Foreskin melanocyte (primary cell): ENCODE measurements at places on chromosomes 16 and 17.

- DNase-seq = no peak
Measured at GRCh38 chr16:80775450-80775849, 28.9 kb downstream of the CDYL2 start.

DNA sequence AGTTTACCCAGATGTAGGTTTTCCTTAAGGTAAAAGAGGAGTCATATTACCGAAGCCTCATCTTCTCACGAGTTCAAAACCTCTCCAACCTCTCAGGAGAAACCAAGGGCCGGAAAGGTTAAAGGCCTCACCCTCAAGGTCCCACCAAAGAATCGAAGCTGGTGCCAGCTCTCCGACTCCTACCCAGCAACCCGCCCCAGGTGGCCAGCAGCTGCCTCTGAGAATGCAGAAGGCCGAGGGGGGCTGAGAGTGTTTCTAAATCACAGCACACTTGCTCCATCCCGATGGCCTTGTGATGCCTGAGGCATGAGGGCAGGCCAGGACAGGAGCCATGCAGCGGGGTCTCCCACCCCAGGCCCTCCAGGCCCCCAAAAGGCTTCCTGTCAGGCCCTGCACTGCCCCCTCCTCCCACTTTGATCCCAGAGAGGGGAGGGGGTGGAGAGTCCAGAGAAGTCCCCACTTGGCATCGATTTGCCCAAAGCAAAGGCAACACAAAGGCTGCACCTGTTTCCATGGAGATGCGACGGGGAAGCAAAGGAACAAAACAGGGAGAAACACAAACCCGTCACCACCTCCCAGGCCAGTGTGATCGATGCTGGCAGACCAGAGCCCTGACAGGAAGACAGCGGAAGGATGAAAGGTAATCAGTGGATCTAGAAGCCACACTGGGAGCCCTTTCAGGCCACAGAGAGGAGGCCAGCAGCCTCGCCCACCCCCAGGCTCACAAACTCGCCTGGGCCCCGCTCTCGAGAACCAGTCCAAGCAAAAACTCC is 39.0 kb downstream of the CUEDC1 start:
- no peak for DNase-seq

GRCh38 chr16:51757505-51757904 is 606.4 kb upstream of the SALL1 start:
- DNase-seq = no peak

GRCh38 chr16:85412911-85413520 is 200.1 kb upstream of the GSE1 start:
- no peak for DNase-seq

- peak; percentile 24 for DNase-seq
Measured at GRCh38 chr17:42484304-42484703, 25.6 kb downstream of the ATP6V0A1 start.

- no peak for DNase-seq
Measured at GRCh38 chr17:8341456-8341855, 1.8 kb downstream of the ODF4 start.

DNA sequence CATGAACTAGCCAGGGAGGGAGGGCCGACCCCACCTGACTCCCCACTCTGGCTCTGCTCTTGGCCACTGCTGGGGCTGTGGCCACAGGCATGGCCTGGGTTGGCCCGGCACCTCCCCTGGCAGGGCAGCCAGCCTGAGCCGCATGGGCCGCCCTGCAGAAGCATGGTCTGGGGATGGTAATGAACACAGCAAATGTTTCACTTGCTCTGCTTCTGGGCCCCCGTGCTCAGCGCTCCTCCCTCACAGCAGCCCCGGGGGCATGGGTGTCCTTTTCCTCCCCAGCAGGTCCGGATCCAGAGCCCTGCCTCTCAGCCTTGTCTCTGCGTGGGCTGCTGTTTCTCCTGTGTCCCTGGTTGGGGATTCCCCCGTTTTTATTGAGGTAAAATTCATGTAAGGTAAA is 30.9 kb upstream of the KCNJ12 start:
- DNase-seq = peak; percentile 24

GRCh38 chr17:14078027-14078426 is 8.7 kb downstream of the COX10 start:
- DNase-seq = no peak

DNA sequence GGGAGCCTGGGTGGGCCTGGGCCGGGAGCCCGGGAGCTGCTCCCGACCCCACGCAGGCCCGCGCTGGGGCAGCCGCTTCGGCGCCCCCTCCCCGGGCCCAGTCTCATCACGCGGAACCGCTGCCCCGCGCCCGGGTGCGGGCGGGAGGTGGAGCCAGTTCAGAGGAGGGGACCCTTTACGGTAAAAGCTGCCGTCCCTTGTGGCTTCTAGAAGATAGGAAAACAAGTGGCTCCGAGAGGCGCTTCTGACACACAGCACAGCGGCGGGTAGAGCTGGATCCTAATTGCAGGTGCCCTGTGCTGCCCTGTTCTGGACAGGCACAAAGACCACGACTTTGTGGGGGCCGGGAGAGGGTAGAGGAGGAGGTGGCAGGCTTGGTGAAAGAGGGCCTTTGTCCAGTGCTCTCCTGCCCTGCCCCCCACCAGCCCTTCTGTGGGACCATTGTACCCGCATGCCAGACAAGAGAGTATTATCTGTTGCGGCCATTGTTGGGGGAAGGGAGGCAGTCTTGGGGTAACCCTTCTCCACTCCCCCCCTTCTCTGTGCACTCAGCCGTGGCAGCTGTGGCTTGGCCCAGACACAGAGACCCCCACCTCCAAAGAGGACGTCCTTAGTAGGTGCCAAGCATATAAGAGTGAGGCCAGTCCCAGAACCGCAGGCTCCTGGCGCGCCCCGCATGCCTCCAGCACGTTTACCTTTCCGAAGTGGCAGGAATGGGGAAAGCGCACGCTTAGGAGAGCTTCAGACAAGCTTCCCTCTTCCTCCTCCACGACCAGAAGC is 736 bp downstream of the CNP start:
- peak; percentile 73 for DNase-seq

GRCh38 chr16:56625943-56626654 is 518 bp downstream of the MT1E start:
- no peak for DNase-seq

GRCh38 chr16:526181-527014 is 1.1 kb upstream of the CAPN15 start:
- DNase-seq = peak; percentile 39

DNA sequence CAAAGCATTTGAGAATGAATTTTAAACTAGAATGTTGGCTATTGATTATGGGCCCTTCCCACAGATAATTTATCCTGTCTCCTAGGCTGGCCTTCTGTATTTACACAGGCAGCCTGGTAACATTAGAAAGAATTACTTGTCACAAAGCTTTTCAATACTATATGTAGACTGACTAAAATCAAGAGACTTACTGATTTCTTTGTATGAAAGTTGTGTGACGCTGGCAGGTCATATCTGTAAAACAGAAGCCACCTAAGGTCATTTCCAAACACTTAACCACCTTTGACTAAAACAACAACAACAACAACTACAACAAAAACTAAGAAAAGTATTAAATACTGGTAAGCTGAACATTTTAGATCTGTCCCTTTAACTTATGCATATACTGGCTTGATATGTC is 329.0 kb upstream of the TBX2 start:
- DNase-seq = no peak

DNA sequence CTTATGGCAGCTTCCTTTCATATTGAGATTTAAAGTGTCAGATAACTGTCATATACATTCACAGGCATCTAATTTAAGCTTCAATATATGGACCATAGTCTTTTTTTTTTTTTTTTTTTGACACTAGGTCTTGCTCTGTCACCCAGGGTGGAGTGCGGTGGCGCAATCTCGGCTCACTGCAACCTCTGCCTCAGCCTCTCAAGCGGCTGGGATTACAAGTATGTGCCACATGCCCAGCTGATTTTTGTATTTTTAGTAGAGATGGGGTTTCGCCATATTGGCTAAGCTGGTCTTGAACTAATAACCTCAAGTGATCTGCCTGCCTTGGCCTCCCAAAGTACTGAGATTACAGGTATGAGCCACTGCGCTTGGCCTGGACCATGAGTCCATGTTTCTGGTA is 13.6 kb downstream of the CEP95 start:
- no peak for DNase-seq

DNA sequence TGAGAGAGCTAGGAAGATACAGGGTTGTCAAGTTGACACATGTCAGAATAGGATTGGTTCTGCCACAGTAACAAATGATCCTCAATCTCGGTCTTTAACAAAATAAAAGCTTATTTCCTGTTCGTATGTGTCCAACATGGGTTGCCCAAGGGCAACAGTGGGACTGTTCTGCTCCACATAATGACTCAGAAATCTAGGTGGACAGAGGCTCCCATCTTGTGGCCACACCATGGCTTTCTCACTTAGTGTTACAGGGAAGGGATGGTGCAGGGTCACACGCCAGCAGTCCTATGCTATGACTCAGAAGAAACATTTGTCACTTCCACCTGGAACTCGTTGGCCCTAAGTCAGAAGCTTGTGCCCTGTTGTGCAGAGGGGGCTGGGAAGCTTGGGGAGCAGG is 364.9 kb downstream of the SNX29 start:
- DNase-seq = no peak

DNA sequence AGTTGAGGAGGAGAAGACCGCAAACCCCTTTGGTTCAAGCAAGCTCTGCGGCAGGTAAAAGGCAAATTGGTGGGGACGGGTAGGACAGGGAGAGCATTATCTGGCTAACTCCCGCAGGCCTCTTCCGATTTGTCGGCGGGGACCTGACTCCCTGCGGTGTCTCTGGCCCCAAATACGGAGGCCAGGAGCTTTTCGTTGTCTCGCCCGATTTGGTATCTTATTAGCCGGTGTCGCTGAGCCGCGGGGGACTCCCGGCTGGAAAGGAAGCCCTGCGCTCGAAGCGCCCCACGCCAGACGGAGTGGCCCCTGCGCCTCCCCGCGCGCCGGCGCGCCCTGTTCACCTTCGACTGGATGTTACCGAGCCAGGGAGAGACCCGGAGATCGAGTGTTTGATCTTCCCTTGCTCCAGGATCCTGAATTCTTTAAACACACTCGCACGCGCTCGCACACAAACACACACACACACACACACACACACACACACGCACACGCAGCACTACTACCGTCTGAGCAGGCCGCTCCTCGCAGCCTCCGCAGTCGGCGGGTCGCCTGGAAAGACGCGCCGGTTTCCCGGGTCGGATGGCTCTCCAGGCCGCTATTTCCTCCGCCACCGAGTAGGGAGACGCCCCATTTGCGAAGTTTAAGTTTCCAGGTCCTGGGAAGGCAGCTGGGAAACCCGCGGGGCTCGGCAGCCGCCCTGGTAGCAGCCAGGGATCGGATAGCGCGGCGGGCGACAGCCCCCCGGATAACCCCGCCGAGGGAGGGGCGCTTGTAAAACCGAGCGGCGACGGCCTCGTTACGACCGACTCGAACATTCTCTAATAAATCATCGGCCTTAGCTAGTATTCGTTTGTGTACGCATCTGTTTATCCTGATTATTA is 3.3 kb downstream of the PRAC1 start:
- no peak for DNase-seq

DNA sequence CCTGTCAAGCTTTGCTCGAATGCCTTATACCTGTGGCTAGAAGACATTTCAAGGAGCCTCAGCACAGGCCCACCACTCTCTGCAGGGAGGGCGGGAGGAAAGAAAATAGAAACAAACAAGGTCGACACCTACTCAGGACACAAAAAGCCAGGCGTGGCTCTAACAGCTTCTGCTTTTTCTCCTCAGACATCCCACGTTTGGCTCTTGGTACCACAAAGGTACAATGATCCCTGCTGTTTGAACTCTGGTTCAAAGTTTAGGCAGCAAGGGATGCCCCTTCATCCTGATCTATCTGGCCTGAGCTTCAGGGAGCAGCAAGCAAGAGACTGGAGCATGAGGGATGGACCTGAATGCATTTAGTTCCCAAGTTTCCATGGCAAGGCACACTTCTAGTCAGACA is 57.1 kb downstream of the CREBBP start:
- DNase-seq = no peak

GRCh38 chr17:7184091-7184488 is 4.9 kb upstream of the ASGR1 start:
- no peak for DNase-seq

GRCh38 chr17:81890447-81891302 is 711 bp downstream of the ALYREF start:
- no peak for DNase-seq
